ENCODE measurements at places on chromosomes 1 and 21.

DNA sequence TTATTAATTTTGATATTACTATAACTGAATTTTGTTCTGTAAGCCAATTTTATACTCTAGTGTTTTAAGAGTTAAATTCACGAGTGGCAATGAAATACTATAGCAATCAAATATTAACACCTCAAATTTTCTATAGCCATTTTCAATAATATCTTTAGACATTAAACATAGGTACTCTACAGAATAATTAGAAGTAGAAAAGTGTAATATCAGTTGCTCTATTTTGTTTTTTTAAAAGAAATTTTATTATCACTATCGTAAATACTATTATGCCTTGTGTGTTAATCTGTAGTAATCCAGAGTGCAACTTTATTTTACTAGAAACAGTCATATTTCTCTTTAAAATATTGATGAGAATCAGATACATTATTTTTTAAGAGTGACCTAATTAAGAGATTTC, 691.2 kb downstream of the USP25 start:
- no peak for DNase-seq

DNA sequence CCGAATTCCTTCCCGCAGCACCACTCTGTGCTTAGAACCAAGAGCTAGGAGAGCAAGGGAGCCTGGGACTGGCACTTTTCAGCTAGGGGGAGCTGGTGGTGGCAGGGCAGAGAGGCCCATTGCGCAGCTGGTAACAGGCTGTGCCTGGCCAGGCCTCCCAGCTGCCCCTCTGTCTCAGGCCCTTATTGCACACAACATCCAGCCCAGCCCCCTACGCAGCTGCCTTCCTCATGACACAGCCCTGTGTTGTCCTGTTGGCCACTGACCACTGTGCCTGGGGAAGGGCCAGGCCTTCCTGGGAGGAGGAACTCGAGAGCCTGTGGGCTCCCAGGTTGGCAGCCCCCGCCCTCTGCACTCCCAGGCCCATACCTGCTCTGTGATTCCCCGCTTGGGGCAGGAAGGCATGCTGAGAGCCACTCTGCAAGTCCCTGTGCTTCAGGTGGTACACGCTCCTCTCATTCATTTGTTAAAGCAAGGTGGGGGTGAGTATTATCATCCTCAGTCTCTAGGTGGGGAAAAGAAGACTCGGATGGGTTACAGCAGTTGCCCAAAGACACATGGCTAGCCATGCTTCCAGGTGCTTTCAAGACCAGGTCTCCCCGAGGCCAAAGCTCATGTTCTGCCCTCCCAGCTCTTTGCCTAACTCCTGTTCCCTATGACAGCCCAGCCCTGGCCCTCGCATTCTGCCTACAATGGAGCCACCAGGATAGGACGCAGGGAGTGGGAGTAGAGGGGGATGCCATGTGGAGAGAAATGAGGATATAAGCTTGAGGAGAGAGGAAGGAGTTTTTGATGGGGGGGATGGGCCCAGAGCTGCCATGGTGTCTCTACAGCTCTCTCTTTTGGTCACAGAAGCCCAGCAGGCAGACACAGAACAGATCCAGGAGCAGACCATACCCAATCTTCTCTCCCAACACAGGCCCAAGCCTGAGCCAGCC, 81.8 kb downstream of the TMEM53 start:
- DNase-seq = no peak

DNA sequence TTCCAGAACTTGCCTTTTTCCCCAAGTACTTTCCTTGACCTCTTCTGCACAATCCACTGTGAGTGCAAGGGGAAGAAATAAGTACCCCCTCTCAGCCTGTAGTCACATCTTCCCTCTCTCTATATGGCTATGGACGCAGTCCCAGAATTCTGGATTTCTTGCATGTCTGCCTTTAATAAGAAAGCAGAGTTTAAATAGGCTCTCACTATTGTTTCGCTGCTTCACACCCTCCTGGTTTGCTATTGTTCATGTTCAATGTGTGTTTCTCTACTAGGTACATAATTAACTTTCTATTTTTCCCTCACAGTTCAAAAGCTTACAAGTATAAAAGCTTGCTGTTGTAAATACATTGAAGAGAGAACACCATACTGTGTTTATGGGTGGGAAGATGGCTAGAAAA, 181.5 kb upstream of the C1orf105 start:
- DNase-seq = no peak

DNA sequence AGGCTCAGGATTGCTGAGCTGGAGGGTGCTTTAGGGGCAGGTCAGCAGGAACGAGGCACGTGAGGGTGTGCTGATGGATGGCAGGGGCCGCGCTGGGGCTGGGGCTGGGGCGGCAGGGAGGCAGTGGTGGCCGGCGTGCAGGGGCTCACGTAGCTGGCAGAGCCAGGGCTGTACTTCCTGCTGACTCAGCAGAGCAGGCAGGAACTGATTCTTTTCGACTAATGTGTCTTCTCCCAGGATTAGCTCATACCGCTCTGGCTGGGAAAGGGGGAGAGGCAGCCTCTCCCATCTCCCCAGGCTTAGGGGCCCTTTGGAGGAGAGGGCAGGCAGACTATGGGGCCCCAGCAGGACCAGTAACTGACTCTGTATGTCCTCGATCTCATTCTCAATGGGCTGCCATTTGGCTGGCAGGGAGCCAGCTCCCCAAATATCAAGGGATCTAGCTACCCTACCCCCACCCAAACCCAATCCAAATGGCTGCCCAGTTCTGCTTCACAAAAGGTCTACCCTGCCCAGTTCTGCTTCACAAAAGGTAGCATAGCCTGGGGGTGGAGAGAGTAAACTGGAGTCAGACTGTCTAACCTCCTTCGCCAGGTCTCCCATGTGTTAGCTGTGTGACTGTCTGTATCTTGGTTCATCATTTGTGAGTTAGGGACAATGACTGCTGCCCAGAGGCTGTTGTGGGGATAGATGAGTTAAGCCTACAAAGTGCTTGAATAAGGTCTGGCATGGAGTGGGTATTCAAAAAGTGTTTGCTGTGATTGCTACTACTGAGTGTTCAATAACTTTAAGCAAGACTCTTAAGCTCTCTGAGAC, 100.1 kb upstream of the SLC2A1 start:
- DNase-seq = no peak

DNA sequence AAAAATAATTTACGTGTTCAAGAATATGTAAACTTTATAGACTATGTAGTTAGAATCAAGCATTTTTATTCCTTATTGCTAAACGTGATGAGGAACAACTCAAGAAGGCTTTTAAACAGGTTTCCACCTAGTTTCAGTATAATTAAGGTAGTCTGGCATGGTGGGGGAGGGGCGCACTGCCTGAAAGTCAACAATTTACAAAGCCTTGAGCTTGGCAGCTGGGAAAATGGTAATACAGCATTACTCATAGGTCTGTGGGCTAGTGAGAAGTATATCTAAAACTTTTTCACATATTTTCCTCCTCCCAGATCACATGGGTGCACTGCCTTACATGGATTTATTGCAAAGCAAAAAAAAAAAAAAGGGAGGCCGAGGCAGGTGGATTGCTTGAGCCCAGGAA, 75.2 kb downstream of the EVI5 start:
- DNase-seq = no peak

DNA sequence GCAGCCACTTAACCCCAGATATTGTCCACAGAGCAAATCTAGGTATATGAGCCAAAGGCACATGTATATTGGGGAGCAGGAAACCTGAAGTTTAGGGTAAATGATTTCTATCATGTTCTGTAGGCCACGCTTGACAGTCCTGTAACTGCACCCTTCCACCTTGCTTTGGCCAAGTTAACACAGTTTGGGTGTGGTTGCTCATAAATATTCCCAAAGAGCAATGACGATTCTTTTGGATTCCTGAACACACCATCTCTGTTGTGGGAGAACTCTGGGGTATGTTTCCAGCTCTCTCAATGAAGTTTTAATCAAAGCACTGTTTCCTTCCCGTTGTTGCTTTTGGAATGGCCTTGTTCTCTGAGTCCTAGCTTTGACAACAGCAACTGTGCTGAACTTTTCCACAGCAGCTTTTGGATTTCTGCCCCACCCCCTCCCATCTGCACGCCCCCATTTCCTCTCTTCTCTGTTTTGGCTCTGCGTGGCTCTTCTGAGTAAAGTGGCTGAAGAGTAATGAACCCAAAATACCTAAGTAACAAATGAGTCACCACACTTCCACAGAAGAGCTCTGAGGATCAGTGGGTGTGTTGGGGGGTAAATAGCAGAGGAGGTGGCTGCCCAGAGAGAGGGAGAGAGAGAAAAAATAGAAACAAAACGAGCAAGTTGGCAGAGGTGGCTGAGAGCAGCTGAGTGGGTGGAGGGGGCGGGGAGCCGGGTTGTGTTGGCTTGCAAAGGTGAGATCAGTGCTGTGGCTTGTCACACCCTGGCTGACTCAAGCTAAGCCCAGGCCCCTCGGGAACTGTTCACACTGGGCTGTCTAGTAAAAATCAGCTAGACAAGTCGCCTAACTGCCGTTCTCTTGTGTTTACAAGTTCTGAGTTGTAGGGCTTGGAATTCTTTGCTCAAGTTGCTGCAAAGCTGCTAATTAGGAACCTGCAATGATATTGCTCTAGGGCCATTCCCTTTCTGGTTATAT, 26.9 kb upstream of the RAP1A start:
- DNase-seq = peak; percentile 82

DNA sequence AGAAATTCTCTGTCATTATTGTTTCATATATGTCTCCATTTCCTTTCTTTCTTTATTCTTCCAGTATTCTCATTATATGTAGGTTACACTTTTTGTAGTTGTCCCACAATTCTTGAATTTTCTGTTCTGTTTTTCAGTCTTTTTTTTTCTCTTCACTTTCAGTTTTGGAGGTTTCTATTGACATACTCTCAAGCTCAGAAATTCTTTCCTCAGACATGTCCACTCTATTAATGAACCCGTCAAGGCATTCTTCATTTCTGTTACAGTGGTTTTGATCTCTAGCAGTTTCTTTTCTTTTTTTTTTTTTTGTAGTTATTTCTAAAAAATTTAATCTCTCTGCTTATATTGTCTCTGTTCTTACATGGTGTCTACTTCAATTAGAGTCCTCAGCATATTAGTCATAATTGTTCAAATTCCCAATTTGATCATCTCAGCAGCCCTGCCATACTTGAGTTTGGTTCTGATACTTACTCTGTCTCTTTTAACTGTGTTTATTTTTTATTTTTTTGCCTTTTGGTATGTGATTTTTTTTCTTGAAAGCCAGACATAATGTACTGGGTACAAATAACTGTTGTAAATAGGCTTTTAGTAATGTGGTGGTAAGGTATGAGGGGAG, 49.5 kb upstream of the KCNK2 start:
- no peak for DNase-seq

DNA sequence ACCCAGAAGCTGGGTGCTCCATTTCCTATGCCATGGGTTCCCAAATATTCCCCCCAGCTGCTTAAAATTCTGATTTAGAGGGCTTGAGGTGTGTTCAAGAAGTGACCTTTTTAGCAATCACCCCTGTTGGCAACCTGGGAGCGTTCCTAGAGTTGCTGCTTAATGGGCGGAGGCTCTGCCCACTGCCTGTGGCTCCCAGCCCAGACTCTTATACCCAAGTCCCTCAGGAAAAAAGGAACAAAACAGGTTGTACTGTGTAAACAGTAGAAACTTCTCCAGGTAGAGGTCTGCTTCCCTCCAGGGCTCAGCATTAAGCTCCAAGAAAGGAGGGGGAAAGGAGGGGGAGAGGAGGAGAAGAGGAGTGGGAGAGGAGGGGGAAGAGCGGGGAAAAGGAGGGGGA, 14.6 kb upstream of the TENT5C start:
- no peak for DNase-seq

- no peak for DNase-seq
Measured at GRCh38 chr21:44434568-44434925, 20.8 kb upstream of the LRRC3 start.

DNA sequence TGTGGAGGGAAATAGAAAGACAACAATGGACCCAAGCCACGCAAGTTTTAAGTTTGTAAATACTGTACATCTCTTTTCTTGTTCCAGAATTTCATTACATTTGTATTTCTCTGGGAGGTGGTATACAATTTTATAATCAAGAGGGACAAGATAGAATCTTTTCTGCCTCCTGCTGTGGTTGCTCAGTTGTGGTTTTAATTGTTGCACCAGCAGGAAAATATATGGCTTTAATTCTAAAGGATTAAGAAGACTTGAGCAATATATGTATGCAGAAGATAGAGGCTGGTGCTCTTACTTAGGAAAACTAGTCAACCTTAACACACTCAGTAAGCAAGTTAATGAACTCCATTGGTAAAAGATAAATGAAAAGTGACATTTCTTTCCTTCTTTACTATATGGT, 19.8 kb upstream of the ASB17 start:
- DNase-seq = no peak

GRCh38 chr1:10338047-10338446, 60.8 kb upstream of the PGD start:
- DNase-seq = no peak

GRCh38 chr1:39751595-39751994, 12.9 kb downstream of the PPIE start:
- DNase-seq = no peak

DNA sequence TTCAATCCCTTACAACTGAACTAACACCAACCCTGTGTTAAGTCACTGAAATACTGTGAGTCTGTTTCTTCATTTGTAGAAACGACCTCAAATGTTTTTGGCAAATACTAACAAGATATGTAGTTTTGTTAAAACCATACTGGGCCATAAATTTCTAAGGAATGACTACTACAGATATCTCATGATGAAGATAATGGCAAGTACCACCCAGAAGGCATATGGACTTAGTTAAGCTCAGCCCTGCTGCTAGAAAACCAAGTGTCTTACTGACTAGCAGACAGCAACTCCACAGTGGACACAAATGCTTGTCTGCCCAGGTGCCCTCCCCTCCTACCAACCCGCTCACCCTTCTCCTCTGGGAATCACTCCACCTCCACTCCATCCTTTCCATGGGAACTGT, 44.5 kb upstream of the BMP8B start:
- no peak for DNase-seq

GRCh38 chr1:106268070-106268469, 788.4 kb upstream of the PRMT6 start:
- DNase-seq = no peak

DNA sequence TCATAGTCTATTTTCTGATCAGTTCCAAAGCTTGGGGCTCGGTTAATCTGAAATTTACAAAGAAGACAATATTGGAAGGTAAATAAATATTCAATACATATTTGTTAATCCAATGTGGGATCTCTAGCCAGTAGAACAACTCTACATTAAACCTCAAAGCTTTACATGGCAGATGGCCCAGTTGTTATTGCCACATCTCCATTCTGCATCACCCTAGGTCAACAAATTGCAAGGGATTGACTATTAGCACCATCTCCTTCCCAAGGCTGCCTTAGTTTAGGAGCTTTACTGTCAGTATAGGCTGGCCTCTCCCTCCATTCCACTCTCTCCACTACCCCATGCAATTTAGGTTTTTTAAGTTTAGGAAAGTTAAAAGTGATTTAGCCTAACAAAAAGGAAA, 69.7 kb downstream of the TTLL7 start:
- DNase-seq = no peak

GRCh38 chr1:218702775-218703174, 357.6 kb downstream of the TGFB2 start:
- no peak for DNase-seq

- no peak for DNase-seq
Measured at GRCh38 chr1:236315518-236315917, 33.8 kb upstream of the ERO1B start.

GRCh38 chr1:69911301-69911801, 294.0 kb downstream of the LRRC40 start:
- no peak for DNase-seq

- DNase-seq = no peak
Measured at GRCh38 chr1:55868026-55868425, 652.9 kb upstream of the USP24 start.

Data from hindlimb muscle (tissue), 1 donor.